HT1080 (cell line): ENCODE measurements at places on chromosomes 12 and 14. TPM values are rescaled to one million over a fixed set of nuclear protein-coding genes. Genes with fewer than 3 reads are reported as not detected.

- peak; percentile 67 for DNase-seq
These were observed 102.0 kb downstream of the KCNMB4 start for GRCh38 chr12:70467918-70468733.

DNA sequence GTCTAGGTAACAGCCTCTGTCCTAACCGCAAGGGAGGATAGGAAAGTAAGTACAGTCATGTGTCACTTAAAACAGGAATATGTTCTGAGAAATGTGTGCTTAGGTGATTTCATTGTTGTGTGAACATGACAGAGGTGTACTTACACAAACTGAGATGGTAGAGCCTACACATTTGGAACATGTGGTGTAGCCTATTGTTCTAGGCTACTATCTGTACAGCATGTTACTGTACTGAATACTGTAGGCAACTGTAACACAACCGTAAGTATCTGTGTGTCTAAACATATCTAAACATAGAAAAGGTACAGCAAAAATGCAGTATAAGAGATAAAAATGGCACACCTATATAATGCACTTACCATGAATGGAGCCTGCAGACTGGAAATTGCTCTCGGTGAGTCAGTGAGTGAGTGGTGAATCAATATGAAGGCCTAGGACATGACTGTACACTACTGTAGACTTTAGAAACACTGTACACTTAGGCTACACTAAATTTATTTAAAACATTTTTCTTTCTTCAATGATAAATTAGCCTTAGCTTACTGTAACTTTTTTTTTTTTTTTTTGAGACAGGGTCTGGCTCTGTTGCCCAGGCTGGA, 13.2 kb upstream of the MDM2 start:
- DNase-seq: peak; percentile 81

Gene RTL1
- total RNA-seq: 0.07 and 0.16 TPM in 2 replicates

DNA sequence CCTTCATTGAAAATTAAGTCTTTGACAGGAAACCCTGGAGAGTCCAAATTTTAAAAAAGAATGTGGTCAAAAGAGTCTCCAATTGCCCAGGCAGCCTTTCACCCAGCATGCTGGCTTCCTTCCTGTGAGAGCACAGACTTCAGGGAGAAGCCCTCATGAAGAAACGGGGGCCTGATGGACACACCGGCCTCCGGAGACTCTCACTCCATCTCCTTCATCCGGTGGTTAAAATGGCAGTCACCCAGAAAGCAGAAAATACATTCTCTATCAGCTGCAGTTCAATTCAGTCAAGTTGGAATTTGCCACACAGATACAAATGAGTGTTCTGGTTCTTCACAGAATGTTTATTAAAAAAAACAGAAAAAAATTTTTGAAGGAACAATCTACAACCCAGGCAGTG, 56.5 kb downstream of the CPM start:
- DNase-seq: no peak

- DNase-seq: no peak
These were observed 140.5 kb downstream of the SMOC1 start for GRCh38 chr14:70019695-70020094.

GRCh38 chr14:94412671-94413638, 24.6 kb upstream of the SERPINA1 start:
- DNase-seq: no peak

Gene ARID4A
- 1.7 and 5.0 TPM in 2 replicates for total RNA-seq

GRCh38 chr12:88401155-88401554, 179.1 kb downstream of the KITLG start:
- DNase-seq: no peak

DNA sequence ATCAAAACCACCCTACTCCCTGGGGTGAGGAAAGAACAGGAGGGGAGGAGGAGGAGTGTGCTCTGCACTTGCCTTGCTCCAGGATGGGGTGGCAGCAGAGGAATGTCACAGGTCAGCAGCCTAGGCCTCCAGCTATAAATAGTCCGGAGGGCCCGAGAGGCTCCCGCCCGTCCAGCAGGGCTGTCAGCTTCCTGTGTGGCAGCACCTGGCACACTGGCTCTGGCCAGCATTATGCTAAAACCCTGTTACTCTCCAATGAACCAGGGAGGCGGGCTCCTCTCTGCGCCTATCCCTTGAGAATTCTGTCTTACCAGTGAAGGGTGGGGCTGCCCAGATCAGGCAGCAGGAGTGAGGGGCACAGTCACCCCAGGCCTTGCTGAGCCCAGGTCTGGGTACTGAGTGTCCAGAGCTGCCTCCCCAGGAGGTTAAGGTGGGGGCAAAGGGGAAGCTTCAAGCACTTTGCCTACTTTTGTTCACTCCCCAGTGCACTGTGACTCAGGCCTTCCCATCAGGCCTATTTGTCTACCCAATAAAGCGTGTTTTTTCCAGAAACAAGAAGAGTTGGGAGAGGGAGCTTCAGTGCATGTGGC, 1.2 kb upstream of the COX14 start:
- peak; percentile 61 for DNase-seq

Gene RAD9B
- total RNA-seq: 0.23 and 0.43 TPM in 2 replicates

DNA sequence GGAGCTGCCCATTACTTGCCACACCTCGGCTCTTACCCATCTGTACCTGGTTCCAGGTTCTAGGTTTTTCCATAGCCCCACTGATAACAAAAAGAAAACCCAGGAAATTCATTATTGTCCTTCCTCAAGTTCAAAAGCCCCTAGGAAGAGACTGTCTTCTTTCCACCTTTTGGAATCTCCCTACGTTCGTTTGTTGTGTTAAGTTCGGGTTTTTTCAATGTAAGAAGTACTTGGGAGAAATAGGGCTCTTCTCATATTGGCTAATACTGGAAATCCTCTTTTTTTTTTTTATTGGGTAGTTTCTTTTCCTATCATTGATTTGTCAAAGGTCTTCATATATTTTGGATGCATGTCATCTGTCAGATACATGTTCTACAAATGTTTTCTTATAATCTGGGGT, 17.3 kb downstream of the SLC15A5 start:
- DNase-seq: no peak

GRCh38 chr12:48933664-48934311, 8.5 kb upstream of the FKBP11 start:
- no peak for DNase-seq

DNA sequence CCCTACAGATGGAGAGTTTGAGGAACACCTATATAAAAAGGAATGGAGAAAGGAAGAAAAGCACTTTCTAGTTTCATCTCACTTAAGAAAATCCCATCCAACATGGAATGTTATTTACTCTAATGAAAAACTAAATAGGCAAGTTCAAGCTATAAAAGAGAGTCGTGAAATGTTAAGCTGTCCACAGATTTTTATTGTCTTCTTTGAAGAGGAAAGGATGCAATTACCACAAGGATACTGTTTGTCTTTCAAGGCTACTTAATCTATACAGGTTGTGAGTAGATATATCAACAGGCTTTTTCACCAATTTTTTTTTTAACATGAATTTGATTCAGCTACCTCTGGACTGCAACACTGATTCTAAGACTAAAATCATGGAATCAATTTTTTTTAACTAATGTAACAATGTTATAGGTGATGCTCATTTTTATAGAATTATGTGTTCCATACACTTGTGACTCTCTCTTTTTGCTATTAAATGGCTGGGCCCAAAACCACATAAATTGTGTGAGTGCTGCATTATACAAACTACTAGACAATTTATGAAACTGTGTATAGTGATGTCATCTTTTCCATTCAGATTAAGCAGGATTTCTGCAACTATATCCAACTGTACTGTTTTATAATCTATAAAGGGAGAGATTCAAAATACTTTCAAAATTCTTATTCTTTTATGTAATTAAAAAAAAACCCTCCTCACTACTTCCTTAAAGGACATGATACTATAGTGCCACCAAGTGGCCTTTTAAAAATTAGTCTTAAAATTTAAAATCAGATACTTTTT, 26.8 kb upstream of the BMAL2 start:
- peak; percentile 34 for DNase-seq

Gene CFAP54
- total RNA-seq: 0.63 and 5.3 TPM in 2 replicates

GRCh38 chr12:55688716-55689655, 18.7 kb downstream of the ITGA7 start:
- DNase-seq: no peak

GRCh38 chr12:1384910-1385309, 209.5 kb downstream of the FBXL14 start:
- no peak for DNase-seq

DNA sequence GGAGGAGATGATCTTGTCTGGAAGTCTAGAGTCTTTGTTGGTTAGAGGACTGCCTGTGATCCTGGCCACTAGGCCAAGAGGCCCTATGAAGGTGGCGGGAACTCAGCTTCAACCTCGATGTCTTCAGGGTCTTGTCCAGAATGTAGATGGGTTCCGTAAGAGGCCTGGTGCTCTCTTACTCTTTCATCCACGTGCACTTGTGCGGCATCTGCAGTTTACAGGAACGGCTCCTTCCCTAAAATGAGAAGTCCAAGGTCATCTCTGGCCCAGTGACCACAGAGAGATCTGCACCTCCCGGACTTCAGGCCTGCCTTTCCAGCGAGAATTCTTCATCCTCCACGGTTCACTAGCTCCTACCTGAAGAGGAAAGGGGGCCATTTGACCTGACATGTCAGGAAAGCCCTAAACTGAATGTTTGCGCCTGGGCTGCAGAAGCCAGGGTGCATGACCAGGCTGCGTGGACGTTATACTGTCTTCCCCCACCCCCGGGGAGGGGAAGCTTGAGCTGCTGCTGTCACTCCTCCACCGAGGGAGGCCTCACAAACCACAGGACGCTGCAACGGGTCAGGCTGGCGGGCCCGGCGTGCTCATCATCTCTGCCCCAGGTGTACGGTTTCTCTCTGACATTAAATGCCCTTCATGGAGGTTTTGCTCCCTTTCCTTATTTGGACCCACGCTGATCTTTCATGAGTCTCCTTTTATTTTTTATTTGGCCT, 17.7 kb downstream of the WNT5B start:
- no peak for DNase-seq

DNA sequence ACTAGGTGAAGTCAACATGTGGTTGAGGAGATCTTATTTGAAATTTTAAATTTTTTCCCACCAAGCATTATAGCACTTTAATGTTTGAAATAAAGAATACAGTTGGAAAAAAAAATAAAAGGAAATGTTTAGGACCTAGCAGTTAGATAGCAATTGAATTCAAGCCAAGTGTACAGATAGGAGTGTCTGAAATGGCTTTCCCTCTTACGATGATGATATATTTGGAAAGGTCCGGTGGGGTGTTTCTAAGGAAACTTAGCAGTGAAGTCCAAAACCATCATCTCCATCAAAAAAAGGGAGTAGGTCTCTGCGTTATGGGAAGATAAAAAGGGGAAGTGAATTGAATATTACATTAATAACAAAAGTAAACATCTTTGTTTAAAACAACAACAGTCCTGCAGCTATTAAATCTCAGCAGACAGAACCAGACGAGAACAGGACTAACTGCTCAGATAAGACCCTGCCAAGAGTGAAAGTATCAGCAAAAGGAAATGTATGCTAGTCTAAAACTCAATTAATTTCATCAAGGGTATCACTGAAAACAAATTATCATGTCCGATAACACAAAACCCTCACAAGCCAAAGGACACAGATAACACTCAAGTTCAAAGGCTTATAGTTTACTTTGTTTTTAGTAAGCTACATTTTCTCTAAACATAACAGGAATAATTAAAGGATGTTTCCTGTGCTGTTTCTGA, 242.0 kb downstream of the BMP4 start:
- DNase-seq: no peak

Gene POTEG
- total RNA-seq: 2.0 and 2.2 TPM in 2 replicates
